ENCODE measurements at places on chromosomes 7 and 10. TPM values are rescaled to one million over a fixed set of nuclear protein-coding genes. Genes with fewer than 3 reads are reported as not detected.

Gene CDK14
- total RNA-seq = 1.1 TPM

Gene TCTN3
- total RNA-seq = 17.2 TPM

Gene PPP1R9A
- 1.0 TPM for total RNA-seq

Gene SKIDA1
- total RNA-seq = 1.4 TPM

Gene TRPV5
- total RNA-seq = not detected

Gene TMEM178B
- 0.79 TPM for total RNA-seq

Gene UPP1
- total RNA-seq = 5.9 TPM

Gene SUMF2
- total RNA-seq = 74.5 TPM

All from lower leg skin (tissue), 4 donors.